ENCODE measurements at places on chromosomes 6 and 20. TPM values are rescaled to one million over a fixed set of nuclear protein-coding genes. Genes with fewer than 3 reads are reported as not detected.

The GJA10 gene
- 1.3 TPM for total RNA-seq

The FRS3 gene
- 9.5 TPM for total RNA-seq

The SLC12A5 gene
- total RNA-seq: not detected

The UBE3D gene
- 25.1 TPM for total RNA-seq

The FLOT1 gene
- 103 TPM for total RNA-seq

The CCR6 gene
- not detected for total RNA-seq

Data from Karpas-422 (cell line).